ENCODE measurements at places on chromosomes 3 and 15.

DNA sequence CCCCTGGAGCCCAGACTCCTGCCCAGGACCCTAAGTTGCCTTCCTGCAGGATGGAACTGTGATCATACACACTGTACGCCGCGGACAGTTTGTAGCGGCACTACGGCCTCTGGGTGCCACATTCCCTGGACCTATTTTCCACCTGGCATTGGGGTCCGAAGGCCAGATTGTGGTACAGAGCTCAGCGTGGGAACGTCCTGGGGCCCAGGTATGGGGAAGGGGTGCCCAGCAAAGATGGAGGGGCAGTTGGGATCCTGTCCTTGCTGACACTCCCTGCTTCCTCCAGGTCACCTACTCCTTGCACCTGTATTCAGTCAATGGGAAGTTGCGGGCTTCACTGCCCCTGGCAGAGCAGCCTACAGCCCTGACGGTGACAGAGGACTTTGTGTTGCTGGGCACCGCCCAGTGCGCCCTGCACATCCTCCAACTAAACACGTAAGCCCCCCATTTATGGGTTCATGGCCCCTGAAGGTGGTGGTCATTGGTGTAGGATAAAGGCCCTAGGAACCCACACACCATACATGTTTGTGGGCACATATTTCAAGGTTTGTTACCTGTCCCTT lies 28.8 kb downstream of the NBEAL2 start:
- DNase-seq, result no peak

- no peak for DNase-seq
Observed at GRCh38 chr3:171797265-171797679, 13.0 kb downstream of the PLD1 start.

DNA sequence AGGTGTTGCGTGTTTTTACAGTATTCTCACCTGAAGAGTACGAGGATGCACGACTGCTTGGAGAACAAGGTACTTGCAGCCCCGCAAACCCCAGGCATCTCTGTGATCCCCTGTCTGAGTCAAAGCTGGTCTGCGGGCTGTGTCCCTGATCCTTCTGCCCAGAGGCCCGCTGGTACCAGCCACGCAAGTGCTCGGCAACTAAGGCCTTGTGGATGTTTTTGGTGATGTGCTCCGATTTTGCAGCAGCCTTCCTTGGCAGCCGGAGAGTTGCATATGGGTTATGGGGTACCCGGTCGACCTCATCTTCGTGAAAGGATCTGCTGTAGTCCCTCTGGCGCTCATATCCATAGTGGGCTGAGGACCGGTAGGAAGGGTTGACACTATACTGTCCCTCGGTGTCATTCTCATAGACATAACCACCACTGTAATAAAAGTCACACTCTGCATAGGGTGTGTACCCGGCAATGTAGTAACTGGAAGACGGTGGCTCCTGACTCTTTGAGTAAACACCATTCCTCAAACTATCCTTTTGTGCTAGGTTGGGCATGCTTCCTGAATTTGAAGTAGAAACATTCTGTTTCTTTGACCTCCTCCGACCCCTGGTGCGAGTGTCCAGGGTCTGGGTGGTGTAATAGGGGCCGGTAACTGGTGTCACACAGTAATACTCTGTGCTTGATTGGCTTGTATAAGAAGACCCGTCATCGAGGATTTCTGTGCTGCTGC lies 58.6 kb upstream of the LMOD3 start:
- no peak for DNase-seq

- DNase-seq, result no peak
Observed at GRCh38 chr15:35195649-35196048, 110.6 kb upstream of the NANOGP8 start.

DNA sequence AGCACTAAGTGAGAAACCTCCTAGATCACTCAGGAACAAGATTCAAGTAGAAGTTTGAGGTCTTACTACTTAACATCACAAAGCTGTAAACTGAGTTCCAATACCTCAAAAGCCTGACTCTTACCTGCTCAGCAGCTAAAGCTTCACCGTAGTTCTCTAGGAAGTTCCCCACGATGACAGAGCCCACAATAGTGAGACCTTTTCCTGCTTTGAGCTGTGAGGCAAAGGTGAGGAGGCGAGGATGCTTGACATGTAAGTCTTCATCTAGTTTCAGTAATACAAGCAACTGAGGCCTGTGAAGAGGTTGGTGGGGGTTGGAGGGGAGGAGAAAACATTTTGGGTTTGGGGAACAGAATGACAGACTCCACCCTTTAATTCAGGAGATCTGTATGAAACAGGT lies 15.7 kb downstream of the EMC4 start:
- no peak for DNase-seq

DNA sequence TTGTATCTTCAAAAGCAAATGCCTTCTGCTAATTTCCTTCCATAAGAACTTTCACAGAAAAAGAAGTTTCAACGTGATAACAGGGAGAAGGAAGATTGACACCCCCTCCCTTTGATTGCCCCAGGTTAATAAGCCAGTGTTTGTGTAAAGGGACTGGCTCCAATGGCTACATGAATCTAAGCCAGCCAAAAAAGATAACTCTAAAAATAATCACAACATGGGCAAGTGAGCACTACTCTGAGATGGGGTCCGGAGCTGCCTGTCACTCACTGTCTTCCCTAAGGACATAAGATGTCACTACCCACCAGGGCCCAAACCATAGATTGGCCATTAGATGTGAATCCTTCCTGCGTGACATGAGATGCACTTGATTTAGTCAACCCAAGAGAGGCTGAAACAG lies 17.6 kb upstream of the ST8SIA2 start:
- no peak for DNase-seq

DNA sequence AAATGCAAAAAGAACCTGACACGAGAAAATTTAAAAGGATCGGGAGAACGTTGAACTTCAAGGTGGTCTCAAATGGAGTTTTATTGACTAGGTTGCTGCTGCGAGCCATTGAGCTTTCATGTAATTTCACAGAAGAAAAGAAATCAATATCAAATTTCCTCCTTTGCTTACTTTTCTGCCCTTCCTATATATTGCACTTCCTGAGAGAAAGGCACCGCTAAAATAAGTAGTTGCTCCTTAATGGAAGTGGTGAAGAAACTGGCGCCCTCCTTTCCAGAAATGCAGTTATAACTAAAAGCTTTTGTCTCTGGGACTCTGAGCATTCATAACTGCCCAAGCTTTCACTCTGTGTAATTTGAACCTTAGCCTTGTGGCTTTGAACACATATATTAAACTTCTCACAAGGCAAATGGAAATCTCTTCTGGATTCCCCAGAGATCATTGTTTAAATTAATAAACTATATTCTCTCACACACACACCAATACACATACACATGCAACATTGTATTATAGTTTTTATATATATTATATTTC lies 13.4 kb downstream of the EID1 start:
- DNase-seq, result no peak

- no peak for DNase-seq
Observed at GRCh38 chr3:141930801-141931200, 54.4 kb downstream of the ATP1B3 start.

DNA sequence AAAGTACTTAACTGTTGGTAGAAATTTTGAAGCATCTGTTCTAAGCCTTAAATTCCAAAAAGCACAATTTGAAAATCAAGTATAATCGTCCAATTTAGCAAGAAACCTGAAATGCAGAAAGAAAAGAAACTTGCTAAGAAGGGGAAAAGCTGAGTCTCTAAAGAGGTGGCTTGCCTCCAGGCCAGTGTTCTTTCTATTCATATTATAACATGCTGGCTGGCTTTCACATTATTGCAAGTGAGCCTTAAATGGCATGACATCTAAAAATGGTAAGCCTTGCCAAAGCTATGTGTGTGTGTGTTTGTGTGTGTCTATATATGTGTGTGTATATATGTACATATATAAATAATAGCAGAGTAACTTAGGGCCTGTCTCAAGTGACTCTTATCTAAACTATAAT lies 89.5 kb downstream of the FGF12 start:
- no peak for DNase-seq

GRCh38 chr3:99384596-99384995 lies 253.8 kb upstream of the COL8A1 start:
- no peak for DNase-seq

DNA sequence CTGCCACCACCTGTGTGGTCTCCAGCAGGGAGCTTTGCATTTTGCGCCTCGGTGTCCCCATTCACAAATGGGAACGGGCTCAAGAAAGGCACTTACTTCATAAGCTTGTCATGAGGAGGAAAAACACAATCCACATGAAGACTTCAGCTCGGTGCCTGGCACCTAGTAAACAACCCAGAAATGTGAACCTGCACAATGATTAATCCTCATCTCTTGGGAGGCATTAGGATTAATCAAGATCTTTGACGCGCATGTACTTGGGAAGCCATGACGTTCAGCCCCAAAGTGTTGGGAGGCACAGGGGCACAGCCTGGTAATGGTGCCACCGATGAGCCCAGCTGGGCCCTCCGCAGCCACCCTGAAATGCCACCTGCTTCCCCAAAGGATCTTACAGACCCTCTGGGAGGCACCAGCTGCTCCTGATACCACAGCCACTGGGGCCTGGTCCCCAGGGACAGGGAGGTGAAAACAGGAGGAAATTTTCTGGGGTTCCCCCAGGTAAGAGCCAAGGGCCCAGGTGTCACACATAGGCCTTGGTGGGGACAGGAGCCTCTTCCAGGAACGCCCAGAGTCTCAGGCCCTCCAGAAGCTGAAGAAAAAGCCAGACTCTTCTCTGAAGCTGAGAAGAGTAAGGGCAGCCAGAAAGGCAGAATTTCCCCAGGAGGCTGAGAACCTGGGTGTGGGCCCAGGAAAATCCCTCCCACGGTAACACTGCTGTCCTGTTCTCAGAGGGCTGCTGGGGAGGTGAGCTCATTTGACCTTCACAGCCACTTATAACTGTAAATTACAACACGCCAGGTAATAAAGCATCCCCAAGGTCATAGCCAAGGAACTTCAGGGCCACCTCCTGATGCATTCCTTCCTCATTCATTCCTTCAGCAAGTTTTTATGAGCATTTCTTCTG lies 507.5 kb downstream of the SHQ1 start:
- no peak for DNase-seq

All from NCI-H460 (cell line).